ENCODE measurements at places on chromosomes 5 and 9.

- no peaks in the 10 kb centered on the region for H3K4me1 ChIP-seq
- no peak overlapping the region for H3K4me3 ChIP-seq
- H3K27me3 ChIP-seq, result peaks cover 40% of the 10 kb centered on the region
- no peaks in the 10 kb centered on the region for H3K36me3 ChIP-seq
- DNase-seq, result peak; percentile 13
These were observed 13.4 kb upstream of the XPA start for GRCh38 chr9:97710356-97711222.

DNA sequence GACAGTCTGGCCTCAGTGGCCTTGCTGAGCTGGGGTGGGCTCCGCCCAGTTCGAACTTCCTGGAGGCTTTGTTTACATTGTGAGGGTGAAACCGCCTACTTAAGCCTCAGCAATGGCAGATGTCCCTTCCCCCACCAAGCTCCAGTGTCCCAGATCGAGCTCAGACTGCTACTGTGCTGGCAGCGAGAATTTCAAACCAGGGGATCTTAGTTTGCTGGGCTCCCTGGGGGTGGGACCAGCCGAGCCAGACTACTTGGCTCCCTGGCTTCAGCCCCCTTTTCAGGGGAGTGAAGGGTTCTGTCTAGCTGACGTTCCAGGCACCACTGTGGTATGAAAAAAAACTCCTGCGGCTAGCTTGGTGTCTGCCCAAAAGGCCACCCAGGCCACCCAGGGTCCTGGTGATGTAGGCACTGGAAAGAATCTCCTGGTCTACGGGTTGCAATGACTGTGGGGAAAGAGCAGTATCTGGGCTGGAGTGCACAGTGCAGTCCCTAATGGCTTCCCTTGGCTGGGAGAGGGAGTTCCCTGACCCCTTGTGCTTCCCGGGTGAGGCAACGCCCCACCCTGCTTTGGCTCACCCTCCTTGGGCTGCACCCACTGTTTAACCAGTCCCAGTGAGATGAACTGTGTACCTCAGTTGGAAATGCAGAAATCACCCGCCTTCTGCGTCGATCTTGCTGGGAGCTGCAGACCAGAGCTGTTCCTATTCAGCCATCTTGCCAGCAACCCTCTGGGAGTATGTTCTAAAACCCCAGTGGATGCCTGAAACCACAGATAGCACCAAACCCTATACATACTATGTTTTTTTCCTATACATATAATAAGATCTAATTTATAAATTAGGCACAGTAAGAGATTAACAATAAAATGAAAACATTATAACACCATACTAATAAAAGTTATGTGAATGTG is 95.5 kb downstream of the TMEM161B start:
- no peak for DNase-seq
- peaks cover 7% of the 10 kb centered on the region for H3K4me1 ChIP-seq
- no peak overlapping the region for H3K4me3 ChIP-seq
- H3K27ac ChIP-seq, result no peak overlapping the region

- peaks cover 35% of the 10 kb centered on the region for H3K36me3 ChIP-seq
- no peak for DNase-seq
- no peaks in the 10 kb centered on the region for H3K4me1 ChIP-seq
- no peaks in the 10 kb centered on the region for H3K27me3 ChIP-seq
These were observed 46.5 kb downstream of the LRSAM1 start for GRCh38 chr9:127497656-127498290.

GRCh38 chr5:10445352-10445751 is 3.7 kb downstream of the ROPN1L start:
- peaks cover 5% of the 10 kb centered on the region for H3K27me3 ChIP-seq
- no peaks in the 10 kb centered on the region for H3K36me3 ChIP-seq
- H3K27ac ChIP-seq, result no peak overlapping the region
- DNase-seq, result no peak
- peak overlapping the region; percentile 11 for H3K4me3 ChIP-seq
- peaks cover 30% of the 10 kb centered on the region for H3K4me1 ChIP-seq

DNA sequence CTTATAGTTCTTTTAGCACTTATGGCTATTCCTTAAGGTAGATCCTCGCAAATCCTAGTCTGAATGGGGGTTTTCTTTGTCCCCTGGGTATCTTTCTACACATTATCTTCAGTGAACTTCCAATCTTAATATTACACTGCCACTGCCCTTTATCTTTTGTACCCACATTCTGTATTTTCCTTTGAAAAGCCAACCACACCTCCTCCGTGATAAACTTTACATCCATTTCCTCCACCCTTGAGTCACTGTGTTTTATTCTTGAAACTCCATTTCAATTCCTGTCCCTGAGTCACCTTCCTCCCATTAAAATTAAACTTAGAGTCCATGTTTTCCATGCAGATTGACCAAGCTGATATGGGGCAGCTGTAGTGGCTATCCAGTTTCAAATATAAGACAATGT is 43.2 kb upstream of the RICTOR start:
- no peak overlapping the region for H3K27ac ChIP-seq
- H3K36me3 ChIP-seq, result no peaks in the 10 kb centered on the region
- DNase-seq, result no peak
- H3K4me1 ChIP-seq, result no peaks in the 10 kb centered on the region
- H3K4me3 ChIP-seq, result no peak overlapping the region
- no peaks in the 10 kb centered on the region for H3K27me3 ChIP-seq

- no peaks in the 10 kb centered on the region for H3K27me3 ChIP-seq
- DNase-seq, result no peak
- H3K4me1 ChIP-seq, result no peaks in the 10 kb centered on the region
- no peaks in the 10 kb centered on the region for H3K36me3 ChIP-seq
- H3K4me3 ChIP-seq, result no peak overlapping the region
These were observed 22.4 kb upstream of the SPINK14 start for GRCh38 chr5:148145916-148146315.

DNA sequence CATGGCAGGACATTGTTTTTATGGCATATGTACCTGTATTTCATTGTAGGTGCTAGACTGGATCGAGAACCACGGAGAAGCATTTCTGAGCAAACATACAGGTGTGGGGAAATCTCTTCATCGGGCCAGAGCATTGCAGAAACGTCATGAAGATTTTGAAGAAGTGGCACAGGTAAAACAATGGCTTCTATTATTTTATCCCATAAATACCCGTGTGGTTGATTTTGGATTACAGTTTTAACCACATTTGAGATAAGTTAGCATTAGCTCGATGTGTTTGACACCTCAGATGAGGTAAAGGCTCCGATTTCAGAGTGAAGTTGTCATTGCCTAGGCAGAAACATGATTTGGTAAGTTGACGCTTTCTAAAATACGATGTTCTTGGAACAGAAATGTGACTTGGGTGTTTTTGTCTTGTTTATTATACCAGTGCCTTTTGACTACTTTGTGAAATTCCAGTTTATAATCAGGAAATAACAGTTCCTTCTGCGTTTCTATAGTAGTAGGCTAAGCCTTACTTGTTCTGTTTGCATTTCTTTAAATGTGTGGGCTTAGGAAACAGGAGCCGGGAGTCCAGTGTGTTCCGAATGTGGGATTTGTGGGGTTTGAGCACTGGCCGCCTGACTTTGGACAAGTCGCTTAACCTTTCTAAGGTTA is 187.7 kb downstream of the TRIO start:
- peak overlapping the region; percentile 54 for H3K4me3 ChIP-seq
- H3K27me3 ChIP-seq, result no peaks in the 10 kb centered on the region
- H3K27ac ChIP-seq, result peak overlapping the region; percentile 73
- H3K36me3 ChIP-seq, result peaks cover 39% of the 10 kb centered on the region
- peaks cover 34% of the 10 kb centered on the region for H3K4me1 ChIP-seq

DNA sequence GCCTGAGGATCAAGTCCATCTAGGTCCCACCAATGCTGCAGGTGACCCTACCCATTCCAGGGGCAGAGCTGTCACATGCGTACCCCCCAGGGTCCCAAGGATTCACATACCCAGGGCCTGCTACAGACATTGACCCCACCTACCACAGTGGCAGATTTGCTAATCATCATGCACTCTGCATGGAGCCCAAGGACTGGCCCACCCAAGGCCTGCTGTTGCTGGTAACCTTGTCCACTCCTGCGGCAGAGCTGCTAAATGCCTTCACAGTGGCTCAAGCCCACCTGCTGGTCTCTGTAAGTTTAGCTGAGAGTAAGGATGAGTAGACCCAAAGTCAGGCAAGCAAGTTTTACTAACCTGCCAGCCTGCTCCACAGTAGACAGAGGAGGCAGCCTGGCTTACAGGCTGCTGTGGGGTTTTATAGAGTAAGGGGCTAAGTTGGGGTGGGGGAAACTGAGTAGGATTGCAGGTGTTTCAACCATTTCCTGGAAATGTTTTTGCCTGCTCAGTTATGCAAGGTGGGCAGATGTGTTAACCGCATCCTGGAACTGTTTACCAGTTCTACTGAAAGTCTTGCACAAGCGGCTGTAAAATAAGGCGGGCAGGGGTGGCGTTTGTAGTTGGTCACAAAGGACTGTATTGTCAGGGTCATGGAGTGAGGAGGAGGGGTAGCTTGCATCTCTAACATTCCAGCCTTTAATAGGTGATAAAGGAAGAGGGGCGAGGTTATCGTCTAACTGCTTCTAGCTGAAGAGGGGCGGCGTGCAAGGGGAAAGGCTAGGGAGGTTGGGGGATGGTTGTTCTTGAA is 2163.5 kb upstream of the WWC1 start:
- H3K4me3 ChIP-seq, result no peak overlapping the region
- H3K4me1 ChIP-seq, result no peaks in the 10 kb centered on the region
- no peaks in the 10 kb centered on the region for H3K36me3 ChIP-seq

- no peak overlapping the region for H3K4me3 ChIP-seq
- H3K4me1 ChIP-seq, result peaks cover 20% of the 10 kb centered on the region
- no peaks in the 10 kb centered on the region for H3K27me3 ChIP-seq
- no peak for DNase-seq
- peaks cover 26% of the 10 kb centered on the region for H3K36me3 ChIP-seq
- no peak overlapping the region for H3K27ac ChIP-seq
These were observed 36.6 kb downstream of the CTNNA1 start for GRCh38 chr5:138789771-138790242.

DNA sequence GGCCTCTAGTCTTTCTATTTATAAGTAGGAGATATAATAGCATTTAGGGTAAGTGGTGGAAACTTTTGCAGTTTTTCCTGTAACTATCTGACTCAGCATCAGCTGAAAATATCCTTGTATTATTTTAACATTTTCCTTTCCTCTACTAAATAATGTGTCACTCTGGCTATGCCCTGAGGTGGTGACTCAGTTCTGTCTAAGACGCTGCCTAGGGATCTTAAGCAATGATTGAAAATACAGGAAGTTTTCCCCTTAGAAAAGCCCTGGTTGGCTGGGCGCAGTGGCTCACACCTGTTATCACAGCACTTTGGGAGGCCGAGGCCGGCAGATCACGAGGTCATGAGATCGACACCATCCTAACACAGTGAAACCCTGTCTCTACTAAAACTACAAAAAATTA is 9.3 kb upstream of the EDIL3 start:
- no peaks in the 10 kb centered on the region for H3K27me3 ChIP-seq
- no peaks in the 10 kb centered on the region for H3K36me3 ChIP-seq

GRCh38 chr5:79582186-79582585 is 30.1 kb upstream of the TENT2 start:
- H3K4me1 ChIP-seq, result no peaks in the 10 kb centered on the region
- H3K4me3 ChIP-seq, result no peak overlapping the region
- no peak overlapping the region for H3K27ac ChIP-seq
- peaks cover 36% of the 10 kb centered on the region for H3K27me3 ChIP-seq
- DNase-seq, result no peak

GRCh38 chr5:148996270-148996669 is 66.6 kb downstream of the SH3TC2 start:
- no peaks in the 10 kb centered on the region for H3K36me3 ChIP-seq
- no peak overlapping the region for H3K27ac ChIP-seq
- peaks cover 6% of the 10 kb centered on the region for H3K4me1 ChIP-seq
- peaks cover 22% of the 10 kb centered on the region for H3K27me3 ChIP-seq
- no peak overlapping the region for H3K4me3 ChIP-seq
- no peak for DNase-seq

GRCh38 chr5:24539613-24540012 is 105.2 kb downstream of the CDH10 start:
- H3K36me3 ChIP-seq, result no peaks in the 10 kb centered on the region
- no peak for DNase-seq
- no peak overlapping the region for H3K4me3 ChIP-seq
- H3K27ac ChIP-seq, result no peak overlapping the region

DNA sequence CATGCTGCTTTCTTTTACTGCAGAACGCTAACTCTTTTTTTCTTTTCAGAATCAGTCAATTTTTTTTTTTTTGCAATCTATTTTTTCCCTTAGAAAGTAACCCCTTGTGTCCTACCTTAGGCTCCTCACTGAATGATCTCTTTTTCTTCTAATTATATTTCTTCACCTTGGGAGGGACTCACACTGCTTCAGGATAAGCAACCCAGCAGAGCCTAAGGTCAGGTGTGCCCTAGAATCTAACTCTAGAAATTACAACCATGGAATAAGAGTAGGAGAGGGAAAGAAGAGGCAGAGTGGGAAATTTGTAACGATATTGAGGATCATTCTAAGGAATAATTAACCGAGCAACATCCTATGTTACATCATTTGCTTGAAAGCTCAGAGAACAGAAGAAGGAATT is 564.0 kb upstream of the MEF2C start:
- DNase-seq, result no peak
- no peaks in the 10 kb centered on the region for H3K27me3 ChIP-seq
- peak overlapping the region; percentile 88 for H3K27ac ChIP-seq
- peaks cover 33% of the 10 kb centered on the region for H3K4me1 ChIP-seq

GRCh38 chr9:134010310-134011173 is 14.7 kb upstream of the BRD3OS start:
- no peak overlapping the region for H3K27ac ChIP-seq
- H3K27me3 ChIP-seq, result peaks cover 23% of the 10 kb centered on the region

- DNase-seq, result no peak
- H3K4me3 ChIP-seq, result no peak overlapping the region
- H3K27ac ChIP-seq, result no peak overlapping the region
- peaks cover 63% of the 10 kb centered on the region for H3K27me3 ChIP-seq
These were observed 3.5 kb downstream of the RXFP3 start for GRCh38 chr5:33939556-33940262.

- H3K4me3 ChIP-seq, result peak overlapping the region; percentile 84
- peaks cover 52% of the 10 kb centered on the region for H3K27me3 ChIP-seq
- DNase-seq, result no peak
- H3K36me3 ChIP-seq, result no peaks in the 10 kb centered on the region
- no peak overlapping the region for H3K27ac ChIP-seq
These were observed 68.6 kb upstream of the TBCA start for GRCh38 chr5:77844623-77845323.

All from stimulated activated naive B cell treated with anti-CD40 and anti-IgM and Interleukin-4, amounts not matched to agents 10 μg/mL and 1 μg/mL and 100 μg/mL, for 72 hours (primary cell).